ENCODE measurements at places on chromosomes 3 and 15.

GRCh38 chr3:53082736-53083135 lies 36.9 kb upstream of the SFMBT1 start:
- no peak for DNase-seq

DNA sequence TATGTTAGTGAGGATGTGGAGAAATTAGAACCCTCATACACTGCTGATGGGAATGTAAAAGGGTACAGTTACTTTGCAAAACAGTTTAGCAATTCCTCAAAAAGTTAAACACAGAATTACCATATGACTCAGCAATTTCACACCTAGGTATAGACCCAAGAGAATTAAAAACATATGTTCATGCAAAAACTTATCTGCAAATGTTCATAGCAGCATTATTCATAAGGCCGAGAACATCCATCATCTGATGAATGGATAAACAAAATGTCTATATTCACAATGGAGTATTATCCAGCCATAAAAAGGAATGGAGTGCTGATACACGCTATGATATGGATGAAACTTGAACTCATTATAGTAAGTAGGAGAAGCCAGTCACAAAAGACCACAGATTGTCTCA lies 10.3 kb downstream of the SEC13 start:
- DNase-seq, result no peak

DNA sequence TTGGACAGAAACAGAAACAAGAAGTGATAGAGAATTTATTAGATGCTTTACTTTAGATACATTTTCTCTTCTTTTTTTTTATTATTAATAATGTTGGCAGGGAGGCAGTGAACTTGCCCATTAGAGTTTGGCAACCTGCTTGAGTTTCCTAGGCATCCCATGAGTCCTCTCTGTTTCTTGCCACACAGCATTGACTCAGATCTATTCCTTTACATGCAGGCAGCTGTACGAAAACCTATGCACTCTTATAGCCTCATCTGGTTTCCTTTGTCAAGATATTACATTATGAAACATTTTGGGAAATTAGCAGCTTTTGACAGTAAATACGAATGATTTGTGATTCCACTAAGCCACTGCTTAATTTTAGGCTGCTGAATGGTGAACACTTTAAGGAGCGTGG lies 23.3 kb downstream of the IL1RAP start:
- no peak for DNase-seq

DNA sequence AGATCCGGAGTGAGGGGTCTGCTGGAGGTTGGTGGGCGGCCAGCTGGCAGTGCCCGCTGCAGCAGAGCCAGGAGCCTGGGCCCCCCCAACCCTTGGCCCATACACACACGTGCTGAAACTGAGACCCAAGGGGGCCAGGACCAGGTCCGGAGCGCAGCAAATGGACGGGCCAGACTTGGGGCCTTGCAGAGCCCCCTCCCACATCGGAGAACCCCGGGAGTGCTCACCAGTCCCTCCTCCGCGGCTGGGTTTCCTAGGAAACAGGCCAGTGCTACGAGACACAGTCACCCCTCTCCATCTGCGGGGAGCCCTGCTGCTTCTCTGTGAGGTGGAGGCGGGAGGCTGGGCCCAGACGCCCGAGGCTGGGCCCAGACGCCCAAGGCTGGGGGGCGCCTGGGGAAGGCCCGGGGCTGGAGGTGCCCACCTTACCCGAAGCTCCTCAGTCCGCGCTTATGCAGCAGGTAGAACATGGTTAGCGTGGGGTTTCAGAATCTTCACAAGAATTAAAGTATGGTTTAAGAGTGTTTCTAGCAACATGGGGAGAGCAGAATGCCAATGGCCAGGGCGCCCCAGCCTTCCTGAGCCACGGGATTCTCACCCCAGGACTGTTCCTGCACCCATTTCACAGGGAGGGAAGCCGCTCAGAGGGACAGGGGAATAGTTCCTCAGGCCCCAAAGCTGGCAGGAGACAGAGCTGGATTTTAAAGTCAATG lies 135.0 kb upstream of the PRR20G start:
- no peak for DNase-seq

DNA sequence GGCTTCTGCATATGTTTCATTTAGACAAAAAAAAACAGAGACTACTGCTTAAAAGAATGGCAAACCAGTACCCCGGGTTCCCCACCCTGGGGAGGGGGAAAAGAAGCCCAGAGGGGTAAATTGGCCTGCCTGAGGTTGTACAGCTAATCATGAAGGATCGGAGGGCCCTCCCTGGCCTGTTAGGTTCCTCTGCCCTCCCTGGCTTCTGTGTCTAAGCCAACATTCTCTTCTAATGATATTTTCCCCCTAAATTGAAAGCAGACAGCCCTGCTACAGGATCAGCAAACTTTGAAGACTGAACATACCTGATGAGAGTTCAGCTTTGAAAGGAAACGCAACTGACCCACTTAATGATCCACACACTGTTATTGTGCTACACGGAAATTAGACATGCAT lies 2.5 kb downstream of the ARHGAP31 start:
- no peak for DNase-seq

- DNase-seq, result no peak
Observed at GRCh38 chr3:177287231-177287630, 89.9 kb upstream of the TBL1XR1 start.

- DNase-seq, result no peak
Observed at GRCh38 chr3:185069037-185070030, 83.5 kb downstream of the C3orf70 start.

DNA sequence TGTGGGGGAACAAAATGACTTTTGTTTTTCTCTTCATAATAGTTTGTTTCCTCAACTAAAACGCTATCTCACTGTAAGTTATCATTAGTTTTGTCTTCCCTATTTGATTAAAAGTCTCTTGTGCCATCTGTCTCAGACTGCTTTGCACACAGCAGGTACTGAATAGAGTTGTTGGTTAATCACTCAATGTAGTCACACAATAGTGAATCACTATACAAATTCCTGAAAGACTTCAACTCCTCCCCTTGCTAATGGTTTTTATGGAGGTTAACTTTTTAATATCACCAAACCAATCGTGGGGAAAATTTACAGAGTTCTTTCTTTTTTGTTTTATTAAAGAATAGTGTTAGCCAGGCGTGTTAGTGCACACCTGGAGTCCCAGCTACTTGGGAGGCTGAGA lies 2.6 kb upstream of the NGLY1 start:
- DNase-seq, result no peak

GRCh38 chr3:132290833-132291232 lies 26.4 kb upstream of the ACP3 start:
- peak; percentile 91 for DNase-seq

DNA sequence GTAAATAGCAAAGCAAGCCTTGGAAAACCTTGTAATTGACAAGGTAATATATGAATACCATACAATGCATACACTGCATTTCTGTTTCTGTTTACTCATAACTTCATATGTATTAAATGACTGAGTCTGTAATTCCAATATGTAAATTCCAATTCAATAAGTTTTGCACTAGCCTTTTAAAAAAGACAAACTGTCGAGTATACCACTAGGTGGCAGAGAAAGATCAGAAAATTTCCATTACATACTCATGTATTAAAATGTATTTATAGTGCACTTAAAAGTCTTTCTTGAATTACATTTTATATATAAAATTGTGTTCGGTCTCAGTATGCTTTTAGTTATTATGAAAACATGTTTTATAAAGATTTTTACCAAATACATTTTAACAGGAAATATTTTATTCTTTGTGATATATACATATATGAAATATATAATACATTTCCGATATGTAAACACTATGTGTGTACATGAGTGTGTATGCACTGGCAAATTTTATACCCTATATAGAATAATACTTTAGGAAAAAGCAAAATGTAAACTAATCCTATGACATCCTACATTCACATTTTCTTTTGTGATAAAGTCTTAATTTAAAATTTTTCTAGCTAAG lies 216.8 kb downstream of the VGLL3 start:
- DNase-seq, result no peak

- DNase-seq, result no peak
Observed at GRCh38 chr3:119697394-119697793, 5.4 kb upstream of the CFAP91 start.

- no peak for DNase-seq
Observed at GRCh38 chr3:54858093-54858785, 69.6 kb downstream of the LRTM1 start.

- no peak for DNase-seq
Observed at GRCh38 chr3:94694894-94695293, 632.0 kb downstream of the NSUN3 start.

- no peak for DNase-seq
Observed at GRCh38 chr3:196184881-196185280, 26.3 kb downstream of the ZDHHC19 start.

DNA sequence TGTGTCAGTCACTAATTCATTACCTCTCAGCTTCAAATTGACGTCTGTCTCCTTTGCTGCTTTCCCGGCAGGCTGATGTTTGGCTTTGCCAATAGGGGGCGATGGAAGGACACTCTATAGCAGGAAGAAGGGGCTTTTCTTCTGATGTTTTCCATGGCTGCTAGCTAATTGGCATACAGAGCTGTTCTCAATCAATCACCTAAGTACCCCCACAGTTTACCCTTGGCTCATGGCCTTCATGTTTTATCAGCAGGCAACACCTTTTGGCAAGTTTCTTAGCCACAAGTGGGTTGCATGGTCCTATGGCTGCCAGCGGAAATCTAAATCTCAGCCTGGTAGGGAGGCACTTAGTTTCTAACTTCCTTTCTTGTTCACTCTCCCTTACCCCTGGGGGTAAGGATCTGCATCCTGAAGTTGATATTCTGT lies 45.0 kb downstream of the ESYT3 start:
- DNase-seq, result peak; percentile 51

DNA sequence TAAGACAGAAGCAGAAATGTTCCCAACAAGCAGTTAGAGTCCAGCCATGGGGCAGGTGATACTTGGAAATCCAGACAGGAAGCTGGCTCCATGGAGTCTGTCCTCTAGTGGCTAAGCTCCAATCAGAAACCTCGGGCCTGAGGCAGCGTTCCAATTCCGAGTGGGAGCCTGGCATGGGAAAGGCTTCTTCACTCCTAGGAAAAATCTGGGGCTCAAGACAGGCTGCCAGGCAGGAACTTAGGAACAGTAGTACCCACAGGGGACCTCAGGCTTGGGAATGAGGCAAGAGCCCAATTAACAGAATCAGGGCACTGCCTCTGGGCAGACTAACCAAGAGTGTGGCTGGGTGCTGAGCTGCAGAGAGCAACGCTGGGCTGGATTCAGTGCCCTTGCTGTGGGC lies 6.2 kb upstream of the ATP13A4 start:
- no peak for DNase-seq

DNA sequence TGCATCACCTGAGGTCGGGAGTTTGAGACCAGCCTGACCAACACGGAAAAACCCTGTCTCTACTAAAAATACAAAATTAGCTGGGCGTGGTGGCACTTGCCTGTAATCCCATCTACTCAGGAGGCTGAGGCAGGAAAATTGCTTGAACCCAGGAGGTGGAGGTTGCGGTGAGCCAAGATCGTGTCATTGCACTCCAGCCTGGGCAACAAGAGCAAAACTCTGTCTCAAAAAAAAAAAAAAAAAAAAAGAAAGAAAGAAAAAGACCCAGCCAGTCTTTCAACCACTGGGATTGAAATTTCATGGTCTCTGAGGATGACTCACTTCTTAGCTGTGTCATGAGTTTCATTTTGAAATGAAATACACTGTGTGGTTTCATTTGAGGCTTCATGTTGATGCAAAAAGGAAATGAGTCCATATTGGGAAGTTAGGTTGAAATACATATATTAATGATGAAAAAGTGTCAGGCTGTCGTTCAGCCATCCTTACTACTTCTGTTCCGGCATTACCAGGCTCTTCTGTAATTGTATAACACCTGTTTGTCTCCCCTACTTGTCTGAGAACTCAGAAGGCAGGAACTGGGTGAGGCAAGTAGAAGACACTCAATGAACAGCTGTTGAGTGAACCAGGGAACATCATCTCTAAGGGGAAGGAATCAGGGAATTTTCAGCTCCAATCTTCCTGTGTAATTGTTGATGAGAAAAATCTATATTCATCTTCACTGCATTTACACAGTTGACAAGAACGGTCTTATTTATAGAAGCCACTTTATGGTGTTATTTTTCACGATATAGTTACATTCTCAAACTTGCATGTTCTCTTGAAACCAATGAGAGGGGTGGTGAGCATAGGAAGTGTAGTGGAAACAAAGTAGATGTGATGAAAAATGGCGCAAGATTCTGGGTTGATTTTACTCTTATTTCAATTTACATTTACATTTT lies 87.4 kb downstream of the NFKBIZ start:
- DNase-seq, result peak; percentile 93

- no peak for DNase-seq
Observed at GRCh38 chr3:51522273-51522962, 16.1 kb upstream of the RAD54L2 start.

DNA sequence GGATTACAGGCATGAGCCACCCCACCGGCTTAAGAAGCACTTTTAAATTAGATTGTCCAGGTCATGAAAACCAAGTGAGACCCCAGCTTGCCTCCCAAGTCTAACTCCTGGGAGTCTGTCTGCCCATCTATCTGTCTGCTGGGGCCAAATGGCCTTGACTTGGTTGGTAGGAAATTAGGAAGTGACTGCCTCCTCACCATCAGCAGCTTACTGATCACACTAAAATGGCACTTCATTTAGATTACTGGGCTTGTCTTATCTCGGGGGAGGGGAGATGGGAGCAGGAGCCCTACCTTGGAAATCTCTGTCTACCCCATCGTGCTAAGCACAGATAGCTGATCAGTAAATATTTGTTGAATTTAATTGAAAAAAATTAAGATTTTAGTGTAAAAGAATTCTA lies 5.6 kb upstream of the LRRC2 start:
- no peak for DNase-seq

GRCh38 chr3:58013099-58013498 lies 4.9 kb downstream of the FLNB start:
- no peak for DNase-seq

DNA sequence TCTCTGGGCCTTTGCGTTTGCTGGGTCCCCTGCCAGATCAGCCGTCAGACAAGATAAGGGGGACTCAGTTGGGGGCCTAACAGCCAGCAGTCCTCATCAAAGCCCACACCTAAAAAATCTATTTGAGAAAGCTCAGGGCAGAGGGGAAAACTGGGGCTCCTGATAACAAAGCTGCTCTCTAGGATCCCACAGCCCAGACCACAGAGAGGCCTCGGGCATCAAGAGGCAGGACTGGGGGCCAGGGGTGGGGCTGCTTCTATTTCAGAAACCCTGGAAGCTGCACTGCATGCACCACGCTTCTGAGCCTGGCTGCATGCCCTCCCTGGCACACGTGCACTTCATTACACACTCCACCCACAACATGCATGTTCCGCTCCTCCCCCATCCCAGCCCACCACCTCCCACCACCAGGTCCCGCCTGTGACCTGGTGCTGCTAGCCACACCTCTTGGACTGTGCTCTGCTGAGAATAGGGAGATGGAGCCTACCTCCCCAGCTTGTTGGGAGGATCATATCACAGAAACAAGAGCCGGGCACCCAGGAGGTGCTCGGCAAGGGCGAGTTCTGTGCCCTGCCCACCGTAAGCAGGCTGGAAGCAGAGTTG lies 26.6 kb downstream of the FBLN2 start:
- DNase-seq, result no peak

DNA sequence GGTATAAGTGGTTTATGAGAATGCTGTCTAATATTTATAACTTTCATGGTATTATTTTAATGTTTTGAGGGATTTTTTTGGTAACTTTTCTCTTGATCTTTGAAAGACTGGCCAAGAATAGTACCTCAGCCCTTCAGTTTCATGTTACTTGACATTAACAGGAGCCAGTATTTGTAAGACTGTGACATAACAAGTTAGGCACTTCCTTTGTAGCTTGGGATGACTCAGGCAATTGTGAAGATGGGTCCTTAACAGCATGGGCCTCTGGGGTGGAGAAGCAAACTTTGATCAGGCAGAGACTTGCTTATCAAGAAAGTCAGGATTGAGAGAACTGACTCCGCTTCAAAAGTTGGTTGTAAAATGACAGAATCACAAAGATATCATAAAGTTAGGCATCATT lies 9.5 kb downstream of the LRRC49 start:
- no peak for DNase-seq
